ENCODE measurements at places on chromosomes 5 and 9.

- DNase-seq: no peak
Measured at GRCh38 chr9:131748411-131748955, 8.6 kb upstream of the RAPGEF1 start.

GRCh38 chr9:7094052-7094451 lies 336.3 kb downstream of the KDM4C start:
- no peak for DNase-seq

DNA sequence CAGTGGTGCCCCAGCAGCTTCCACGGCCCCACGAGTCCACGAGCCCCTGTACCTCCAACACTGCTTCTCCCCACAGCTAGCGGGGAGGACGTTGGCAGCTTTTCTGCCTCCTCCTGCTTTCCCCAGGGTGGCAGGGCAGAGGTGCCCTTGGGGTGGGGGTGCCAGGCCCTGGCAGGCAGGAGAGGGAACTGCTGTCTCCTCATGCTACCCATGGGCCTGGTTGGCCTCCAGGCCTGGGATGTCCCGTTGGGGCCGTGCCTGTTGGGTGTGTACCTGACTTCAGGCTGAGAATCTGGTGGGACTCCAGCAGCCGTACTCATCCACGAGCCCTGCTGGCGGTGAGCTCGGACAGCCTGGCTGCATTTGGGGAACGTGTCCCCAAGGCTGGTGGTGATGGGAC lies 27.3 kb downstream of the RXRA start:
- DNase-seq: no peak

GRCh38 chr9:122821278-122821943 lies 7.0 kb downstream of the PDCL start:
- DNase-seq: peak; percentile 56

GRCh38 chr5:125393221-125393815 lies 646.9 kb upstream of the ZNF608 start:
- DNase-seq: no peak

DNA sequence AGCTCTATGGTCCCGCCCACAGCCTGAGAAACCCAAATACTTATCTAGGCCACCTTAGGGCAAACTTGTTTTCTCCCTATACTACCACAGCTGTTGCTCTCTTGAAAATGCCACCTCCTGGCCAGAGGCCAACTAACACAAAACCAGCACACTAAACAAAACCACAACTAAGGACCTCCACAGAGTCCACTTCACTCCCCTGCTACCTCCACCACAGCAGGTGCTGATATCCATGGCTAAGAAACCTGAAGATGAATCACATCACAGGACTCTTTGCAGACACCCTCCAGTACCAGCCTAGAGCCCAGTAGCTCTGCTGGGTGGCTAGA lies 108.4 kb downstream of the ALDH1A1 start:
- no peak for DNase-seq

GRCh38 chr9:93028448-93029006 lies 30.0 kb upstream of the SUSD3 start:
- DNase-seq: no peak

DNA sequence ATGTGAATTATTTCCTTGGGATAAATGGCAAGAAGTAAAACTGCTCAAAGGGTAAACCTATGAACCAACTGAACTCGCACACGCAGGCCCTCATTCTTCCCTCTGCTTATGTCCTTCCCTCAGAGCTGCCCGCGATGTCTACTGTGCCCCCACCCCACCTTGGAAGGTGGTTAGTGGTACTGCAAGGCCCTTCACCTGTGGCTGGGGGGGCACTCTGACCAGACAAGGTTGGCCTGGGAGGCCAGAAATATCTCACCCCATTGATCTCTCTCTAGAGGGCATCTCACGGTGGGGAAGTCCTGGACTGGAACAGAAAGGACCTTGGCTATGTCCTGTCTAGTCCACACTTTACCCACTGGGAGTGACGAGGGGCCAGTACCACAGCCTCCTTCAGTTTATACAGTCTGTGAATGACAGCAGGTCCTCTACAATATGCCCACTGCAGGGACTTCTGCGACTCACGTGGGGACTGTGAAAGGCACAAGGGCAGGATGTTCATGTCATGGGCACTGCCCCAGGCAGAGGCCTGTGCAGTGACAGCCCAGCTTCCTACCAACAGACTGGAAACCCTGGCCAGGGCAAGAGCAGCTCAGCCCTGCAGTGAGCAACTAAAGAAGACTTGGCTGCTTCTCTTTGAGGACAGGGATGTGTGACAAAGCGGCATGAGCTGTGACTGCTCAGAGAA lies 56.8 kb upstream of the SYNPO start:
- DNase-seq: no peak

DNA sequence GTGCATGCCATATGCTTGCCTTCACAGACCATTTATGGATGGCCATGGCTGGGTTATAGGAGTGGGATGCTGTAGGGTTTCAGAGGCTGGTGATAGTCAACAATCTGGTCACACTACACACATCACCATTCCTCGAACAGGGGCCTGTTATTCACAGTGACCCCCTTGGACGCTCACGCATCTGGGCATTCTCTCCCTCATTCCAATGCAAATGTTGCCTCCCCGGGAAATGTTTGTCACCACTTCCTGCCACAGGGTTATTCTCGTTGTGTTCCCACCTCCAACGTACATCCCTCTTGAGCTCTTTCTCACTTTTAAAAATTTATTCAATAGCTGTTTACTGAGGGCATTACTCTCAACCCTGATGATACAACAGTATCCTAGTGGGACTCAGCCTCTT lies 135.4 kb downstream of the SCAMP1 start:
- no peak for DNase-seq

DNA sequence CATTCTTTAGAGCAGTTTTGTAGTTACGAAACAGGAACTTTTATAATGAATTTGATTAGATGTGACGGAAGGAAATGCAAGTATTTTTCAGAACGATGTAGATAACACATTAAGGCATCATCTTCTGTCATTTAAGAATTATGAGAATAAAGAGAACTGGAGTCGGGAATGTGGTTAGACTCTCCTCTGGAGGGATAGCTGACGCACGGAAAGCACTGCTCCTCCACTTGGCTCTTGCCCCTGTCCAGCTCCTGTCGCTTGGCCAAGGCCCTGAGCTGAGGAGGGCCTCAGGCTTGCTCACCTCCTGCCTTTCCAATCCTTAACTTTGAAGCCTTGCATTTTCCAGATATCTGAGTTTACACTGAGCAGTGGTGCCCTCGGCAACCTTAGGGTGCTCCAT lies 60.5 kb downstream of the MAP1B start:
- no peak for DNase-seq

DNA sequence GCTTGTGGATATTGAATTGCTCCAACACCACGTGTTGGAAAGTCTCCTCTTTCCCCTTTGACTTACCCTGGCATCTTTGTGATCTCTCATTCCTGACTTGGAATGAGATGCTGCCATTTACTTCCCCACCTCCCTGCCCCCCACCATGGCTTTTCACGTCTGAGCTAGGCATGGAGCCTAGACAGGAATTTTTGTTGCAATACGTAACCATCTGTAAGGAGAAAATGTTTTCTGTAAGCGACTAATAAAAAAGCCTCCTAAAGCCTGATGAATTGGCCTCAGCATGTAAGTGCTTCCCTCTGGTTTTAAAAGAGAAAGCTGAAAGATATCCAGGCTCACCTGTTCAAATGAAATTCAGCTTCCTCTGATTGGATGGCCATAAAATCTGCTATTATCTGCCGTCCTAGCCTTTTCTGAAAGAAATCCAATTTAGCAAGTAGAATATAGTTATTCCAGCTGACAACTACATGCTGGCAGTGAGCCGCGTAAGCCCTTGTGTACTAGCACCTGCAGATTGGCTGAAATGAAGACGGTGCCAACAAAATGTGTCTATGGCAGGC lies 200.1 kb downstream of the NSG2 start:
- no peak for DNase-seq

GRCh38 chr5:163535290-163535689 lies 29.9 kb downstream of the MAT2B start:
- DNase-seq: no peak

GRCh38 chr9:638152-638551 lies 203.3 kb upstream of the DMRT1 start:
- DNase-seq: no peak

DNA sequence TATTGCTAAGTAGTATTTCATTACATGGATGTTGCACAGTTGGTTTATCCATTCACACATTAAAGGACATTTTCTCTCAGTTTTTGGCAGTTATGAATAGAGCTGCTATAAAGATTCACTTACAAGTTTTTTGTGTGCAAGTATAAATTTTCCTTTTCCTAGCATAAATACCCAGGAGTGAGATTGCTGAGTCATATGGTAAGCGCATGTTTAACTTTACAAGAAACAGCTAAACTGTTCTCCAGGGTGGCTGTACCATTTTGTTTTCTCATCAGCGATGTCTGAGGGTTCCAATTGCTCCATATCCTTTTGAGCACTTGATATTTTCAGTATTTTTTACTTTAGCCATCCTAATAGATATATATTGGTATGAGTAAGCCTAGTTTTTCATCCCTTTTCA lies 16.4 kb upstream of the ABCA1 start:
- DNase-seq: no peak

- DNase-seq: no peak
Measured at GRCh38 chr9:7967093-7967827, 167.7 kb upstream of the DMAC1 start.

- no peak for DNase-seq
Measured at GRCh38 chr5:109180668-109181067, 229.1 kb downstream of the PJA2 start.

GRCh38 chr5:151126199-151126645 lies 31.4 kb downstream of the ANXA6 start:
- DNase-seq: peak; percentile 3

DNA sequence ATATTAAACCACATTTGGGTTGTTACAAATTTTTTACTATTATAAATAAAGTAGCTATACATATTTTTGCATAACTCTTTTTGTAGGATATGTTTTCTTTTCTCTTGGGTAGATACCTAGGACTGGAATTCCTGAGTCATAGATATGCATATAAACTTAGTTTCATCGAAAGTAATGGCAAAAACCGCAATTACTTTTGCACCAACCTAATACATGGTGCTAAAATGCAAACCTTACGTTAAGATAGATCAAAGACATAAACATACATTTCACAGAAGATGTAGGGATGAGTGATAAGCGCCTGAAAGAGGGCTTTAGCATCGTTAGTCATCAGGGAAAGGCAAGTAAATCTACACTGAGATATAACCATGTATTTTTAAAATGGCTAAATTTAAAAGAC lies 178.4 kb upstream of the EFNA5 start:
- DNase-seq: no peak

GRCh38 chr9:36074870-36075532 lies 38.3 kb downstream of the RECK start:
- no peak for DNase-seq

DNA sequence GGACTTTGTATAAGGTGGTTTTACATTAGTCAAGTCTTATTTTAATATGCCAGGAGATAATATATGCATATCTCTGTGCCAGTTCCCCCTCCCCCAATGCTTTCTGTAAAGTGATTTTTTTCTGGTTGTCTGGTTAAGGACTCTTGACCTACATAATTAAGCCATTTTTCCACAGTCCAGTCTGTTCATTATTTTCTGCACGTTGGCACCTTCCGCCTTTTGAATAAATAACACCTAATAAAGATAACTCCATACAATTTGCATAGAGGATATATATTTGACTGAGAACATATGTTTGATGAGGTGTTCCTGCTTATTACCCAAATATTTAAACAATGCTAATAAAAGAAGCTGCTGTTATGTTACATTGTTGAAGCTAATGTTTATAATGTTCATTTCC lies 320.9 kb downstream of the DMAC1 start:
- no peak for DNase-seq

DNA sequence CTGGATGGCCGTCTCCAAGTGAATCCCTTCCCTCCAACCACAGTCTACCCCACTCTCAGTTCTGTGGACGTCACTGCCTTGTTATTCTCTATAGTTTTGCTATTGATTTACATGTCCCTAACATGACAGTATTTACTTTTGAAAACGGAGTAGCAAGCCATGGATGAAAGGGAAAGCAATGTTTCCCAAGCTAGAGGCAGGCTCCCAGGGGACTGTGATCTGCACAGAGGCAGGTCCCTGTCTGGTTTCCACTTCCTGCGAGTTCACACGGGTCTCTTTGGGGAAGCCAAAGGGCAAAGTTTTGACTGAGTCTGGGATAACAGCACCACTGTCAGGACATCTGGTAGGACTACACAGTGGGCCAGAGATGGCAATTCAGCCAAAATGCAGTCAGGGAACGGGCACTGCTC lies 12.7 kb downstream of the C9orf153 start:
- DNase-seq: no peak

DNA sequence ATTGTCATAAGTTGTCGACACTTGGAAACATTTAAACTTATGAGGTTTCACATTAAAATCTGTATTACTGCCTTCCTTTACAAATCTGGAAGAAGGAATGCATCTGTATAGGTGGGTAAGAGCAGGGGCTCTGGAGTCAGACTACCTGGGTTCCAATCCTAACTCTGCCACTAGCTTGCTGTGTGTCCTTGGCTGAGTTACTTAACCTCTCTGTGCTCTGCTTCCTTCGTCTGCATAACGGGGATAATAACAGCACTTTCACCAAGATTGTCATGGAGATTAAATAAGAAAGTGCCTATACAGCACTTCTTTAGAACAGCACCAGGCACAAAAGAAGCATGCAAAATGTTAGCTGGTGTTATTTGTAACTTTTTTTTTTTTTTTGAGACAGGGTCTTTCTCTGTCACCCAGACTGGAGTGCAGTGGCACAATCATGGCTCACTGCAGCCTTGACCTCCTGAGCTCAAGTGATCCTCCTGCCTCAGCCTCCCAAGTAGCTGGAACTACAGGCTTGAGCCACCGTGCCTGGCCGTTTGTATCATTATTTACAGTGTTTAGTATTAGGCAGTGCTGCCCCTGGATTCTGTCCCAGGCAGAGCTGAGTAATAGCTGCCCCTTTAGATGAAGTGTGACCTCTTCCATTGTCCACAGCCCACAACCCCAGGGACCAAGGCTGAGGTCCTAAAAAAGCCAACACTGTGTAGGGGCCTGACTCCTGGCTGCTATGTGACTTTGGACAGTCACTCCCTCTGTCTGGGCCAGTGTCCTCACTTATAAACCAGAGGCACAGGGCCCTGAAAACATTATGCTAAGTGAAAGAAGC lies 25.4 kb upstream of the TTLL11 start:
- no peak for DNase-seq

DNA sequence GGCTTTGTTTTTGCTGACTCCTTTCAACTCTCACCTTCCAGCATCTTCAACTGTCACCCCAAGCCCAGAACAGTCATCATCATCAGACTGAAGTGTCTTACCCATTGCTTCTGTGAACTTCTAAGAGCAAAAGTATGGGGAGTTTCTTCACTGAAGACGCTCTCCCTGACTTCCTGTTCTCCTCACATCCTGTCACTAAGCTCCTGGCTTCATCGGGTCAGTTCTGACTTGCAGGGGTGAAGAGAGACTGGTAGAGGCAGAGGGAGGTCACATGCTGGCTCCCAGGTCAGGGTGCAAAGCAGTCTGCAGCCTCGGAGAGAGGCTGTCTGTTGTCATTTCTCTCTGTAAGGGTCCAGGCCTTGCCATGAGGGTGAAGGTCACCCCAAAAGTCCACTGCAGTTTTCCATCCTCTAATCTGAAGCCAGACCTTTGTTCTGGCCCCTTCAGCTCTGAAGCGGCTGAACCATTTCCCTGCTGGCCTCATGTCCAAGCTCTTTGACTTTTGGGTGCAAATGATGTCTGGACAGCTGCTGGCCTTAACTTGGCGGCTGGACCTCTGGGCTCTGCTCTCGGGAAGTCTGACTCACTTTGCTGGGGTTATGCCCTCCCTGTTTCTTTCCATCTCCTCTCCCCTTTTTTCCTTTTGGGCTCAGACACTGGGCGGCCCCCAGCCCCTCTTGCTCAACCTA lies 305.0 kb downstream of the RAB3C start:
- no peak for DNase-seq

- no peak for DNase-seq
Measured at GRCh38 chr5:35016174-35017051, 31.3 kb downstream of the AGXT2 start.

GRCh38 chr5:91293131-91293530 lies 90.0 kb downstream of the ARRDC3 start:
- no peak for DNase-seq
